ENCODE measurements at places on chromosomes 2 and 18. TPM values are rescaled to one million over a fixed set of nuclear protein-coding genes. Genes with fewer than 3 reads are reported as not detected.

Gene KYNU
- total RNA-seq = not detected

Gene SCN7A
- not detected for total RNA-seq

Gene CD226
- 0.09 TPM for total RNA-seq

Gene ARHGAP25
- 3.1 TPM for total RNA-seq

Gene MBD2
- total RNA-seq = 159 TPM

Gene SNX17
- 106 TPM for total RNA-seq

Gene LOXHD1
- not detected for total RNA-seq

Gene LYG1
- 0.27 TPM for total RNA-seq

Gene FSIP2
- total RNA-seq = 0.38 TPM

Gene DUSP19
- 1.6 TPM for total RNA-seq

Gene SULT1C4
- 9.3 TPM for total RNA-seq

Measured in endothelial cell of coronary artery (primary cell).